ENCODE measurements at places on chromosomes 4 and X.
A peak's percentile ranks its signal among the peaks of the same experiment; 100 is the strongest.

- DNase-seq: no peak
These were observed 29.0 kb downstream of the CHST7 start for GRCh38 chrX:46602468-46603102.

- no peak for DNase-seq
These were observed 31.4 kb downstream of the TBC1D1 start for GRCh38 chr4:37922328-37922727.

- DNase-seq: peak; percentile 44
These were observed 62.4 kb downstream of the TRAPPC11 start for GRCh38 chr4:183721207-183722081.

DNA sequence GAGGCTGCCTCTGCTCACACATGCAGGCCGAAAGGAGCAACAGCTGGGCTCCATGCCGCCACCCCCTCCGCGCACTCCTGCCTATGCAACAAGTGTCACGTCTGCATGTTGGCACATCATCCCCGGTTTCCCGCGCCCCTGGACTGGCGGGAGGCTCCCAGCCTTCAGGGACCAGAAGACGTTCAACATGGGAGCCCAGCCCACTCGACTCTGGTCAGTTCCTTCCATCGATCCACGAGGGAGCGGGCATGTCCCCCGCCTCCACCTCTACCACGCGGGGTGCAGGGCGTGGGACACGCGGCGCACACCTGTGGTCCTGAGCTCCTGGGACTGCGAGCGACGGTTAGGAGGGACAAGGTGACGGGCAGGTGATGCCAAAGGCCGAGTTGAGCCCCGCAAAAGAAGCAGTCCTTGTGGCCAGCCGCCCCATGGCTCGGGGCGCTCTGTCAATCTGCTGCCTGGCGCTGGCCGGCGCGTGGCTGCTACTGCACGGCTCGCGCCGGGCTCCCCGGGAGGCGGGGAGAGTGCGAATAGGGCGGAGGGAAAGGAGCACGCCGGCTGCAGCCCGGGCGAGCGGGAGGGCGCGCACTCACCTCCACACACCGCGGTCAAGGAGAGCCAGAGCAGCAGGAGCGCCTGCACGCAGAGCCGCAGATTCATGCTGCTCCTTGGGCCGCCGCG lies 645 bp downstream of the APLN start:
- no peak for DNase-seq

- DNase-seq: no peak
These were observed 196.6 kb upstream of the EDNRA start for GRCh38 chr4:147284256-147284835.

DNA sequence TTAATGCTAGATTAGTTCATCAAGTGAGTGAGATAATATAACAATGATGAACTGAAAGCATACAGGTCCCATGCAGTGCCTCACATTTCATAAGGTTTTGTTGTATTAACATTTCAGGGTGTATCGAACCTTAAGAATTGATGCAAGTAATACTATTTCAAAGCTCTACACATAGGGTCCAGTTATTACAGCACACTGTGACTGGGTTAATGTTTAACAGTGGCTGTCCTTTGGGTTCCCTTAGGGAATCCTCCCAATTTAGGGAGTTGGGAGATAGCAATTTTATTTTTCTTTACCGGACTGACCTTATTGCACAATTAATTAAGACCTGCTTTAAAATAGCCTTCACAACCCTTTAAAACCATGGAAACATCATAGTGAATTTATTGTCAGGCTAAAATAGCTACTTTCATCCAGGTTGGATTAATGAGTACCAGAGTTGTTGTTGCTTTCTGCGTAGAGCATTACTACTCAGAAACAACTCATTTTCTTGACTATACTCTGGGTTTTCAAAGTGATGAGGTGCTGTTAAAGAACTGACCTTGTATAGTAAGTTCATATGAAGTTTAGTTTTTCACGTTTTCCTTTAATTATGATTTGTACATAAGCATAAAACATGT lies 134.4 kb downstream of the AKAP4 start:
- DNase-seq: no peak

- DNase-seq: no peak
These were observed 1.1 kb upstream of the FMR1 start for GRCh38 chrX:147910607-147911006.

DNA sequence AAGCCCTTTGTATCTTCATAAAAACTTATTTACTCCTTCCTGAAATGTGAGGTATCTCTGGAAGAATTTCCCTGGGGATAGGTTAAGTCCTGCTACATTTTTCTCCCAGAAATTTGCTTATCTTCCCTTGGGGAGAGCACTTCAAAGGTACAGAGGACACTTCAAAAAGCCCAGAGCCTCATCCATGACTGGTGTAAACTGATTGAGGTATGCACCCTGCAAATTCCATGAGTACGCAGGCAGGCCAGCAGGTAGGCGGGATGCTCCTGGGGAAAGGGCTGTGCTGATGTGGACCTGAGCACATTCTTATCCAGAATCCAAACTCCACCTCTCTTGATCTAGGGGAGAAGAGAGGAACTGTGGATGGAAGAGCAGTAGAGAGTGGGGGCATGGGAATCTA lies 26.3 kb upstream of the RASGEF1B start:
- no peak for DNase-seq

GRCh38 chr4:53576676-53577372 lies 14.5 kb downstream of the LNX1 start:
- DNase-seq: no peak

GRCh38 chr4:1049591-1049905 lies 38.1 kb downstream of the FGFRL1 start:
- DNase-seq: no peak

- DNase-seq: no peak
These were observed 128.3 kb downstream of the PJA1 start for GRCh38 chrX:69036674-69037573.

DNA sequence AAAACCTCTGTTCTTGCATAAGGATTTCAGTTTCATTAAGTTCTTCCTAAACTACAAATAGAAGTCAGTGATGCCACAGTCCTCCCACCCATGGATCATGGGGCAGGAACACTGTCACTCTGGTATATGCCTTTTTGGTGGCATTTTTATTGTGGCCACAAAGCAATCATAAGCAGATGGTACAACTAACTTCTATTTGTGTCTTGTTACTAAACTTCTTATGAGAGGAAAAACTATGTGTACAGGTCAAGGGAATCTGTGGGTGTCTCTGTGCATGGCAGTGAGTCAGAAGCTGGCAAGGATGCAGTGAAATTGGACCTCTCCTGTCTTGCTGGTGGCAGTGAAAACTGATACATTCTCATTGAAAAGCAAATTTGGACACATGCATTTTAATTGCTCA lies 245.0 kb upstream of the GPC4 start:
- DNase-seq: no peak

DNA sequence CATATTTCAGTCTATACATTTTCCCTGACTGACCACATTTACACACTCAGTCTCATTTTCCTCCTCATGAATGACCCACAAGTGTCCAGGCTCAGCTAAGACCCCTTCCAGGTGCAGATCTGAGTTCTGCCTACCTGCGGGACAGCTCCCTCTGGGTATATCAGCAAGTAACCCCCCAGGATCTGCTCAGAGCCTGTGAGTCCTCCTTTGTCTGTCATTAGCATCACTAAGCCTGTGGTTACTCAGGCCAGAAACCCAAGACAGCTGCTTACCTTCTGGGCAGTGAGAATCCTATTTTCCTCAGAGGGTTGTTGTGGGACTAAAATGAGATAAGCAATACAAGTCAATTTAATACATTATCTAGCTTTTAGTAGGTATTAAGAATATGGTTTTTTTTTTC lies 487.6 kb upstream of the BOD1L1 start:
- DNase-seq: no peak

DNA sequence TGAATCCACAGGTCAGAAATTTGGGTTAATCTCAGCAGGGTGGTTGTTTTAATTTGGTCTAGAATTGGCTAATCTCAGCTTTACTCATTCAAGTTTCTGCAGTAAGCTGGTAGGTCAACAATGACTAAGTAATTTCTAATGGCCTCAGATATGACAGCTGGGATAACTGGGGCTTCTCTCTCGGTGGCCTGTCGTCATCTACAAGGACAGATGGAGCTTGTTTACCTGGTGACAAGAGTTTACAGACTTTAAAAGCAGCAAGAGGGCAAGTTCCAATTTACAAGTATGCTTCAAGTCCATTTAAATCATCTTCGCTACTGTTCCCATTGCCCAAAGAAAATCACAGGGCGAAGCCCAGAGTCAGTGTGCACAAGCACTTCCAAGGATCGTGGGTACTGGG lies 453.9 kb downstream of the PDHA2 start:
- no peak for DNase-seq

DNA sequence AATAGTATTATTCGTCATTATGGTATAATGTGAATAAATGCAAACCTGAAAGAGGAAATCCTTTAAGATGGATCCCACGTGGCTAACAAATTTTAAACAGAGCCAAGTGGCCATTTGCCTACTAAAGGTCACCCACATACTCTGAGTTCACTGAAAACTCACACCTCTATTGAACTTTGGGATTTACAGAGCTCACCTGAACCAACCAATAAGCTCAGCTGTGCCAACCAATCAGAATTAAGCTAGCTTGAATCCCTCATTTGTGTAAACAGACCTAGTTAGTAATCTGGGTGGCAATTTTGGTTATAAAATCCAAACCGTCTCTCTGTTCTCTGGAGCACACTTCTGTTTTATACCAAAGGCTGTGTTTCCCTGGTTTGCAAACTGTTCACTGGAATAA lies 5.4 kb upstream of the NUDT9 start:
- no peak for DNase-seq

DNA sequence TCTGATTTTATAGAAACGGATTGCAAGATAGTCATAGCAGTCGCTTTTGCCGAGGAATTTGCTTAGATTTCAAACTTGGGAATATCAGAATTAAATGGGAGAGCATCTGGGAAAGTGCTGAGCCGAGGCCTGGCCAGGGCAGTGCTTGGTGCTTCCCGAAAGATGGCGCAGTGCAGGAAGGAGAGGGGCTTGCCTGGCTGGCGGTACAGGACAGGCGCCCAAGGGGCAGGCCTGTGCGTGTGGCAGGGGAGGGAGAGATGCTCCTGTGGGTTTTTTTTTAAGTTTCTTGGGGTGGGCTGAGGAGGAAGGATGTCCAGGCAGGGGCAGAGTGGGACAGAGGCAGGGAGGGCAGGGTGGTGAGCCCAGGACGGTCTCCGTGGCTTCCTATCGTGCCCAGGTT lies 241.1 kb downstream of the AFAP1 start:
- DNase-seq: no peak

- DNase-seq: no peak
These were observed 782.5 kb downstream of the FAT4 start for GRCh38 chr4:126097155-126097799.

DNA sequence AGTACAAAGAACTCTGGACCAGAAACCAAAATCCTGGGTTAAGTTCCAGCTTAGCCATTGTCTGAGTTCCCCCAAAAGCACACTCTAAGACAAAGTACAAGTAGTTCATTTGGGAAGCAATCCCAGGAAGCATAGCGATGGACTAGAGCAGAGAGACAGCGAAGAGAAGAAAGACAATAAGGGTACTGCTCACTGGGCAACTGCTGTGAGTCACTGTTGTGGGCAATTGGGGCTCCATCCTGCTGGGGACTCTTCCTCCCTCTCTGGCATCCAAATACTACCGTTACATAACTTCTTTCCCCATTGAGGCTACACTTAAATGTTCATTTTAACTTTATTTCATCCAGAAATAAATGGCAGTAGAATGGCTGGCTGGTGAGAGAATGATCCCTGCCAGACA lies 14.1 kb downstream of the SRPX start:
- no peak for DNase-seq

DNA sequence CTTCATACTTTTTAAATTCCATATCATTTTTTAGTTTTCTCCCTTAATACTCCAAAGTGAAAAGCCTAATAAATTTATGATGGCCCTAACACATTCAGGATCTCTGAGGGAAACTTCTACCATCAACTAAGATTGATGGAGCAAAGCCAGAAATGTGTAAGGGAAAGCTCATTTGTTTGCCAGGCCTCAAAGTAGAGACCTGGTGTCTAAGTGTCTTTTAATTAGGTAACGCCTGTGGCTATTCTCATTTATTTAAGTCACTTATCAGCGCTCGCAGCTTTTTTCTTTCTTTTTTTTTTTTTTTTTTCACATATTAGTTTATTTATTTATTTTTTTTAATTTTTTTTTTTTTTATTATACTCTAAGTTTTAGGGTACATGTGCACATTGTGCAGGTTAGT lies 242.4 kb downstream of the TMA16 start:
- DNase-seq: no peak
